ENCODE measurements at places on chromosomes 7 and 10. TPM values are rescaled to one million over a fixed set of nuclear protein-coding genes. Genes with fewer than 3 reads are reported as not detected.

C7orf33 gene
- total RNA-seq: not detected

FGL2 gene
- 29.9 TPM for total RNA-seq

CYP2C19 gene
- total RNA-seq: not detected

SLC13A4 gene
- 1.2 TPM for total RNA-seq

MXI1 gene
- total RNA-seq: 13.8 TPM

HABP2 gene
- not detected for total RNA-seq

CLDN3 gene
- not detected for total RNA-seq

CDK1 gene
- total RNA-seq: 52.1 TPM

TAS2R5 gene
- 1.7 TPM for total RNA-seq

PIK3AP1 gene
- not detected for total RNA-seq

SFTPD gene
- total RNA-seq: not detected

NANOS1 gene
- total RNA-seq: 1.5 TPM

BPGM gene
- total RNA-seq: 26.9 TPM

INA gene
- total RNA-seq: 0.99 TPM

CEP55 gene
- 3.8 TPM for total RNA-seq

AGBL3 gene
- total RNA-seq: 0.83 TPM

INMT gene
- 20.8 TPM for total RNA-seq

RBM33 gene
- 33.5 TPM for total RNA-seq

SUN3 gene
- total RNA-seq: not detected

NAT16 gene
- not detected for total RNA-seq

IFIT1B gene
- total RNA-seq: not detected

PDZD7 gene
- 1.6 TPM for total RNA-seq

CCDC7 gene
- total RNA-seq: 13.1 TPM

PDK4 gene
- 0.29 TPM for total RNA-seq

LEP gene
- not detected for total RNA-seq

ZNF736 gene
- total RNA-seq: 9.4 TPM

HOXA7 gene
- not detected for total RNA-seq

CYP26A1 gene
- not detected for total RNA-seq

CRPPA gene
- 1.2 TPM for total RNA-seq

FXYD4 gene
- total RNA-seq: not detected

DPCD gene
- 59.6 TPM for total RNA-seq

CPEB3 gene
- 0.66 TPM for total RNA-seq

DLG5 gene
- total RNA-seq: 75.8 TPM

All from smooth muscle cell of trachea (primary cell).